ENCODE measurements at places on chromosomes 12 and 14. TPM values are rescaled to one million over a fixed set of nuclear protein-coding genes. Genes with fewer than 3 reads are reported as not detected.

Gene FGF23
- not detected for total RNA-seq

- no peak for DNase-seq
These were observed 9.4 kb downstream of the GCH1 start for GRCh38 chr14:54893151-54893760.

- DNase-seq: no peak
These were observed 492.2 kb upstream of the CCDC196 start for GRCh38 chr14:65993996-65994395.

Gene TEP1
- 17.1 TPM for total RNA-seq

Gene HOXC12
- total RNA-seq: 5.1 TPM

- DNase-seq: no peak
These were observed 73.1 kb downstream of the NOC4L start for GRCh38 chr12:132217371-132217770.

Gene SSPN
- total RNA-seq: 23.4 TPM

GRCh38 chr12:110936367-110937103, 16.2 kb upstream of the MYL2 start:
- DNase-seq: no peak

DNA sequence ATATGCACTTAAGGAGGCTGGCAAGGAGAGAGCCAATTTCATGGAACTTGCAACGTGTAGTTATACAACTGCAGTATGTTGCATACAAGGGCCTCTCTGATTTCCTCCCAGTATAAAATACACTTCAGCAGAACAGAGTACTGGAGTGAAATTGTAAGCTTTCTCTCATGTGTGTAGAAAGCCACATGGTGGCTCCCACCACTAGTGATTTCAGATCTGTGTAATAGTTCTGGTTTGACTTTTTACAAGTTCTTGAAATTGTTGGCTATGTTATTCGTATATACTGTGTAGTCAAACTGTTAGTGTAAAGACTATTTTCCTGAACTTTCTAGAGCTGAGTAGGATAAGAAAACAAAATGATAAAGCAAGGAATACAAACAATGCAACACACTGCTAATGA, 16.4 kb upstream of the LMO3 start:
- DNase-seq: no peak

Gene KRT79
- total RNA-seq: not detected

Gene DPF3
- total RNA-seq: not detected

Gene PTPRB
- 0.33 TPM for total RNA-seq

GRCh38 chr14:89702876-89703200, 251.7 kb downstream of the EFCAB11 start:
- DNase-seq: no peak

DNA sequence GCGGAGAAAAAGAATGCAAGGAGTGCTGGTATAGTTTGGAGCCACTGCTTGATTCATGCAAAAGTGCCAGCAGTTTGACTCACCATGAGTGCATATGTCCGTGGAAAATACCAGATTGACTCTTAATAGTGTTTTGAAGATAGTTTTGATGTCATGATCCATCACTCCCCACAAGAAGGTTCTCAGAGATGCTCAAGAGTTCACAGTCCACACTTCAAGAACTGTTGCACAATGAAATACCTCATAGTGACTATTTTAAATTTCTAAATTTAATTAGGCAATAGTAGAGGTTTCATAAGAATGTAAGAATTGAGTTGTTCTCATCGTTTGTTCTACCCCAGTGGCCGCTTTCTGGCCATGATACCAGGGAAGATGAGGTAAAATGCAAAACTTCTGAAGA, 286.6 kb upstream of the RGS6 start:
- DNase-seq: no peak

- no peak for DNase-seq
These were observed 29.1 kb downstream of the APPL2 start for GRCh38 chr12:105206686-105207374.

- DNase-seq: no peak
These were observed 86.0 kb downstream of the PHLDA1 start for GRCh38 chr12:75945581-75945980.

DNA sequence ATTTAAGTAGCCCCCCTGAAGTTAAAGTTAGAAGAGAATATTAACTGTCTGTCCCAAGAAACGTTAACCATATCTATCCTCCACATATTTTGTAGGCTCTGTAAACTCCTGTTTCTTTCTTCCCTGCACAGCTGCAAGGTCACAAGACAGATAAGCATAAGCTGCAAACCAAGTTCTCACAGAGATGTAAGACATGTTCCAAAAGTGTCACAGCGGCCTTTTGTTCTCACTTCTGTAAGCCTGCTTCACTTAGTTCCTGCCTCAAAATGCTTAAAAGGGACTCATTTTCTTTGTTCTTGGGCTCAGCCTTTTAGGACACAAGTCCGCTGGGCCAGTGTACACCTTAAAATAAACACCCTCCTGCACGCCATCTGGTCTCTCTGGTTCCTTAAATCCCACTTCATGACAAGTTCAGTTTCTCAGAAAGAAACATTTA, 3.2 kb downstream of the RNASE1 start:
- no peak for DNase-seq

DNA sequence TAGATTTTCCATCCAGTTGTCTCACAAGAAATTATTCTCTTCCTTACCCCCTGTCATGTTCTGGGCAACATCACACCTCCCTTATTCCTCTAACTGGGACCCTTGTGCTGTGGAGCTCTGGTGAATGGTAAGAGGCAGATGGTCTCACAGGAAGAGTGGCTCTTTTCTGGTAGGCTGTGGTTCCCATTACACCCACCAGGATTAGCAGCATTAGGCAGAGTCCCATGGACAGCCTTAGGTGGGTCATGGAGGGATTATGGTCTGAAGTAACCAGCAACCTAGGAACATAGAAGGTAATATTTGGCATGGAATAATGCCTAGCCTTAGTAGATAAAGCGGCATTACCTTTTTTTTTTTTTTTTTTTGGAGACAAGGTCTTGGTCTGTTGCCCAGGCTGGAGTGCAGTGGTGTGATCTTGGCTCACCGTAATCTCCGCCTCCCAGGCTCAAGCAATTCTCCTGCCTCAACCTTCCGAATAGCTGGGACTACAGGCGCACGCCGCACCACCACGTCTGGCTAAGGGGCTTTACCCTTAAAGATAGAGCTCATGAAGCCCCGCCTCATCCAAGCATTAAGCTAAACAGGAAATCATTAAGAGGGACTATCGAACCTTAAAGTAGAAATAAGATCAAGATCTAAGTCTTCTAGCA, 4.0 kb downstream of the C14orf119 start:
- DNase-seq: no peak

- DNase-seq: no peak
These were observed 8.3 kb downstream of the TRAF3 start for GRCh38 chr14:102785595-102785963.

DNA sequence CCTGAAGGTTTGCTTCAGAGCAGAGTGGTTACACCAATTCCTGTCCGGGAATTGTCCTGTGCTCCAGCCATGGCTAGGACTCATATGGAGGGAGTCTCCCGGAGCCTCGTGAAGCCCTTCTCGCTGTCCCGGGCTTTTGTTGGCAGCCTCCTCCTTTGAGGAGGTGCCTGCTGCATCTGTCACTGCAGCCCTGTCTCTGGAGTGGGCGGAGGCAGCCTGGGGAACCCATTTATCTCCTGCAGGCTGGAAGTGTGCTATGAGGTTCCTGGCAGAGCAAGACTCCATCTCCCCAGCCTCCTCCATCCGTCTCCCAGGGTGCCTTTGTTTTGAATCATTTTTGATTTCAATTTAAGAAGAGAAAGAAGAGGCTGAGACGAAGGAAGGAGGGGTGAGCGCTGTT, 355.3 kb downstream of the GLT1D1 start:
- DNase-seq: no peak

DNA sequence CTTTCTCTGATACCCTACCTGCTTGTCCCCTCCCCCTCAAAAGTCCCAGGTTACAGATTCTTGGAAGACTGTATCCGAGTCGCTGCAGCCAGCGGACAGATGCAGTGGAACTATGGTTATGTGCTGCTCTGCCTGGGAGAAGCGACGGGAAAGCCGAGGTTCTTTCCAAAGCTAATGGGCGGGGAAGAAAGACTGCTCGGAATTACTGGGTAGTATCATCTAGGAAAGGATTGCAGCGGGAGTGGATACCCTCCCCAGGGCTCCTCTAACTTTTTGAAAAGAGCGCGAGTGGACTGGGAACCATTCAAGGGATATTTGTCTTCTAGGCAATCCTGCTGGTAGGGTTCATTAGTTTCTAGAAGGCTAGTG, 1.4 kb downstream of the PTHLH start:
- no peak for DNase-seq

Gene SLC16A7
- total RNA-seq: 0.33 TPM

Gene IL31
- not detected for total RNA-seq

Gene C1R
- 1.3 TPM for total RNA-seq

Gene ESR2
- total RNA-seq: not detected

DNA sequence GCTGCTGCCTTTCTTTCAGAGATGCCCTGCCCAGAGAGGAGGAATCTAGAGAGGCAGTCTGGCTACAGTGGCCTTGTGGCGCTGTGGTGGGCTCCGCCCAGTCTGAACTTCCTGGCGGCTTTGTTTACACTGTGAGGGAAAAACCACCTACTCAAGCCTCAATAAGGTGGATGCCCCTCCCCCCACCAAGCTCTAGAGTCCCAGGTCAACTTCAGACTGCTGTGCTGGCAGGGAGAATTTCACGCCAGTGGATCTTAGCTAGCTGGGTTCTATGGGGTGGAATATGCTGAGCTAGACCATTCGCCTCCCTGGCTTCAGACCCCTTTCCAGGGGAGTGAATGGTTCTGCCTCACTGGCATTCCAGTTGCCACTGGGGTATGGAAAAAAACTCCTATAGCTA, 25.6 kb downstream of the SPATA7 start:
- DNase-seq: no peak

DNA sequence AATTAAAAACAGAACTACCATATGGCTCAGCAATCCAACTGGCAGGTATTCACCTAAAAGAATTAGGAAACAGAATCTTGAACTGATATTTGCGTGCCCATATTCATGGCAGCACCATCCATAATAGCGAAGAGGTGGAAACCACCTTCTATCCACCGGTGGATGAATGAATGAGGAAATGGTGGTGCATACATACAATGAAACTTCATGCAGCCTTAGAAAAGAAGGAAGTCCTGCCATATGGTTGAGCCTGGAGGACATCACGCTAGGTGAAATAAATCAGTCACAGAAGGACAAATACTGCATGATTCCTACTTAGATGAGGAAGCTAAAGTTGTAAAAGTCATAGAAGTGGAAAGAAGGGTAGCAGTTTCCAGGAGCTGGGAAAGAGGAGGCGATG, 6.6 kb downstream of the TCL1A start:
- DNase-seq: no peak

DNA sequence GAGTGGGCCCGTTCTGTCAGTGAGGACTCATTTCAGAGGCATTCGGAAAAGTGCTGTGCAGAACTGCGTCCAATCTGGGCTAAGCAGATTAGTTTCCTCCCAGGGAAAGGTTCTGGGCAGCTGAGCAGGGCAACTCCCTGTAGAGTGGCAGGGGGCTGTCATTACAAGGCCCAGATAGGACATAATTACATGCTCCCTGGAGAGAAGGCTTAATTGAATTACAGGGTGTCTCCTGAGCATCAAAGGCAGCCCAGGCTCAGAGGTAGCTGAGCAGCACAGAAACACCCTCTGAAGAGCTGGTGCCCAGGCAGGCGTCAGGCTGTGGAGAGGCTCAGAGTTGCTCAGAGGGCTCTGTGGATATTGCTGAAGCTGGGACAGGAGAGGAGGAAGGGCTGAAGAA, 36.0 kb downstream of the SLC8A3 start:
- no peak for DNase-seq

GRCh38 chr12:79897617-79898016, 37.3 kb downstream of the PPP1R12A start:
- DNase-seq: no peak

- no peak for DNase-seq
These were observed 19.4 kb upstream of the LIMA1 start for GRCh38 chr12:50302686-50303085.

Gene TPPP2
- total RNA-seq: not detected

DNA sequence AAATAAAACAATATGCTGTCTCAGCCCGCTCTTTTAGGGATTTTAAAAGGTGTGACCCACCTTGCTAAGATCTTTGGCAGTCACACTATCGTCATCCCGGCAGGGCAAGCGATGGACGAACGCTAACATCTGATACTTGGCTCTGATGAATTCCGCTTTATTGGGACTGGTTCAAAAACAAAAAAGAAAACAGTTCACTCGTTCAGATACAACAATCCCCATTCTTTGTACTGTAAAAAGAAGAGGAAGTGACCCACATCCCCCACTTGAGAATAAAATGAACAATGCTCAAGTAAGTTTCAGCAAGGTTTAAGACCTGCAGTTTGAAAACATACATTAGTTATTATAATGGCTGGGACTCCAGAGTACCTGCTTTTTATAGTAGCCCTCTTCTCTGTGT, 7.3 kb downstream of the GIT2 start:
- DNase-seq: no peak

DNA sequence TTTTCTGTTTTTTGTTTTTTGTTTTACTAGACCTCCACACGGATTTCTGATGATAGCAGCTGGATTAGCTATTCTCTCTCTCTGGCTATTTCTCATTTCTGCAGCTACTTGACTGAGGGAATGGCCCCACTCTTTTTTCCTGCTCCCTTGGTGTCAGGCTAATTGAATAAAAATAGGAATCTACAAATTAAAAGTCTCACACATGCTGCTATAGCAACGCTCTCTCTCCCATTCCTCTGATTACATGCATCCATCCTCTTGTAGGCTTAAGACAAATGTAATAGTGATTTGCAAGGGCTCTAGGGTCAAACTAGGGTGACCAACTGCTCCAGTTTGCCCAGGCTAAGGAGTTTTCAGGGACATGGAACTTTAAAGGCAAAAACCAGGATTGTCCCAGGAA, 221.8 kb downstream of the PHLDA1 start:
- DNase-seq: no peak

- DNase-seq: no peak
These were observed 9.1 kb upstream of the HOXC13 start for GRCh38 chr12:53929527-53929926.

GRCh38 chr12:89574736-89575208, 48.9 kb upstream of the POC1B start:
- DNase-seq: no peak

GRCh38 chr12:114670291-114670980, 13.5 kb downstream of the TBX3 start:
- no peak for DNase-seq

Gene PCK2
- total RNA-seq: 24.5 TPM

Gene KRT3
- not detected for total RNA-seq

DNA sequence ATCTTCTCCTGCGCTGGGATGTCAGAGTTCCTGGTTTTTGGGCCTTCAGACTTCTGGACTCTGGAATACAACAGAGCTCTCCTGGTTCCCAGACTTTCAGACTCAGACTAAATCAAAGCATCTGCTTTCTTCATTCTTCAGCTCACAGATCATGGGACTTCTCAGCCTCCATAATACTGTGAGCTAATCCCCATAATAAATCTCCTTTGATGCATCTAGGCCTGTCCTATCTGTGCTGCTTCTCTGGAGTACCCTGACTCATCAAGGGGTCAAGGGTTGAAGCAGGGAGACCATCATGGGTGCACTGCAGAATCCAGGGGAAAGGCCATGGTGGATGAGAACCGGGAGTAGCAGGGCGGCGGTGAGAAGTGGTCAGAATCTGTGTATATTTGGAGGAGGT, 1094.1 kb upstream of the TMEM132C start:
- no peak for DNase-seq

GRCh38 chr12:40827683-40828592, 135.7 kb downstream of the CNTN1 start:
- no peak for DNase-seq

GRCh38 chr12:112473056-112473455, 54.3 kb downstream of the PTPN11 start:
- no peak for DNase-seq

- DNase-seq: no peak
These were observed 19.6 kb upstream of the SMCO2 start for GRCh38 chr12:27426743-27427487.
